NCI-H1694 treated with DMSO at 0.1 percent for 48 hours (cell line): ENCODE measurements at places on chromosomes 5 and 9.

DNA sequence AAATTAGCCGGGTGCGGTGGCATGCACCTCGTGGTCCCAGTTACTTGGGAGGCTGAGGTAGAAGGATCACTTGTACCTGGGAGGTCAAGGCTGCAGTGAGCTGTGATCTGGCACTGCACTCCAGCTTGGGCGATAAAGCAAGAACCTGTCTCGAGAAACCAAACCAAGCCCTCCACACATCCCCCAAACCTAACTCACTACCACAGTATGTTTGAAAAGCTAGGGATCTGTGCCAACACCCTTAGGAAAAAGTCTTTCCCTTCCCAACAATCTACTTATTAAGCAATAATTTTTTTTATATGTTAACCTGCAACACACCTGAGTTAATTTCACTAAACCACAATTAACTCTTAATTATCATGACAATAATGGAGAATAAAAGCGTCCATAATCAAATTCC is 2.2 kb downstream of the UBTD2 start:
- no peak for DNase-seq

- DNase-seq: no peak
Measured at GRCh38 chr5:9370256-9370655, 175.6 kb downstream of the SEMA5A start.

DNA sequence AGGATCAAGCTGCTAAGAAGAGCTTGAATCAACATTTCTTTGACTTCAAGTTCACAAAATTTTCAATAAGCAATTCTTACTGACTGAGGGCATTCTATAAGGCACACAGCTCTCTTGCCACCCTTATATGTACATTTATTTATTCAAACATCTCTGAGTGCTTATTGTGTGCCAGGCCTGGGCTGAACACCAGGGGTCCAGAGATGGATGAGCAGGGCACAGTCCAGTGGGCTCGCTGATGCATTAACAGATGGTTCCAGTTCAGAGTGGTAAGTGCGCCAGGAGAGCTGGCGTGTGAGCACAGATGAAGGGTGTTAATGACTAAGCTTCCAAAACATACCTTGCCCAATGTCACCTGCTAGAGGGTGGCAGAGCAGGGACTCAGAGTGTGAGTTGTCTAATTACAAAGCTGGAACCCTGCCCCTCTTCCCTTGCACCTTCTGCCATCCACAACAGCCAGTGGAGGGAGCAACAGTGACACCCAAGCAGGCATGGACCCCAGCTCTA is 24.6 kb downstream of the ALG2 start:
- DNase-seq: no peak

DNA sequence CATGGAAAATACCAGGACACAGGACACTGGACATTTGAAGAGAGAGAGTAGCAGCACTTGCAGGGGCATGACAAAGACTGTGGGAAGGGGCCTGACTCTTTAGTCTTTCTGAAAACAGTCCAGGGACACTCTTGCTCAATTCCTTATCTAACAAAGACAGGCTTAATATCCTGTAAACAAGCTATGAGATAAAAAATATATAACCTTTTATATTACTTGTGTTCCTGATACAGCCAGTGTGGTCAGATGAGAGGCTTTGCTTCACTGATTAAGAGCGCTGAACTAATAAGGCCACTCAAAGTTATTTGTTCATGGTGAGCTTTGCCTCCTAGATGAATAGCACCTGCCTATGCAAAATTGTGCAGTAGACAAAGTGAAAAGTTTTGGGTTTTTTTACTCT is 518.7 kb downstream of the LRRC70 start:
- no peak for DNase-seq

DNA sequence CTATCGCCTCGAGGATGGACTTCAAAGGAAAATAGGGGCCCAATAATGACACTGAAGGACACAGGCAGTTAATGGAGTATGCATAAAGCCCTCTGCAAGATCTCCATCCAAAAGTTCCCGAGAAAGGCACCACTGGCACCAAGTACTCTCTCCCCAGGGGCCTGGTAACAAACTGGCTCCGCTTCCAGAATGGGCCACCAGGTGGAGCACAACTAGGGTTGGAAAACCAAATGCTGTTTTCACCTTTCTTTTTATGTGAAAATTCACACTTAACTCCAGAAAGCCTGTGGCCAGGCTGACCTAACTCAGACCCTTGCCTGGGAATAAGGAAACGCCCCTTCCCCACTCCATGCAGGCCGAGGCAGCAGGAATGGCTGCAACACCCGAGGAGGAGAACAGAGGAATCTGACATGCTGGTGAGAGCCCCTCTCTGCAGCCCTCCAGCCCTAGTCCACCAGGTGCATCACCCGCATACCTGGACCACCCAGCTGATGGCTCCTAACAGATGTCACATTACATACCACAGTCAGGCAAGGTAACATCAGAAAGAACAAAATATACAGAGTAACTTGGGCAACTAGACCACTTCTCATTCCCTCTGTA is 42.8 kb downstream of the CAMSAP1 start:
- DNase-seq: peak; percentile 39

- no peak for DNase-seq
Measured at GRCh38 chr9:18994263-18994916, 38.6 kb downstream of the SAXO1 start.

DNA sequence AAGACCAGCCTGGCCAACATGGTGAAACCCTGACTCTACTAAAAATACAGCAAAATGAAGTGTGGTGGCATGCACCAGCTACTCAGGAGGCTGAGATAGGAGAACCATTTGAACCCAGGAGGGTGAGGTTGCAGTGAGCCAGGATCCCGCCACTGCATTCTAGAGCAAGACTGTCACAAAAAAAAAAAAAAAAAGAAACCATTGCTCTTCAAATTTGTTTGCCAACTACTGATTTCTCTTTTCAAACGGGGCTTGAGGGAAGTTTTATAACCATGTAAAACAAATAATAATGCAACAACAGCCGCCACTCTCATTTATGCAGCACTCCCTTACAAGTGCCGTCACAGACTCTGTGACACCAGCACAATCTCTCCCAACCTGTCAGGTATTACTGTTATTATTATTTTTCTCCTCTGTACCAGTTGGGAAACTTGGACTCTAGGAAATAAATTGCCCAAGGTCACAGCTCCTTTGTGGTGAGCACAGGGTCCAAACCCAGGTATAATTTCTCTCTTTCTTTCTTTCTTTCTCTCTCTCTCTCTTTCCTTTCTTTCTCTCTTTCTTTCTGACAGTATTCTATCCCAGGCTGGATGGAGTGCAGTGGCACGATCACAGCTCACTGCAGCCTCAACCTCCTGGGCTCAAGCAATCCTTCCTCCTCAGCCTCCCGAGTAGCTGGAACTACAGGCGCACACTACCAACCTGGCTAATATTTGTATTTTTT is 25.4 kb downstream of the SERINC5 start:
- DNase-seq: no peak

DNA sequence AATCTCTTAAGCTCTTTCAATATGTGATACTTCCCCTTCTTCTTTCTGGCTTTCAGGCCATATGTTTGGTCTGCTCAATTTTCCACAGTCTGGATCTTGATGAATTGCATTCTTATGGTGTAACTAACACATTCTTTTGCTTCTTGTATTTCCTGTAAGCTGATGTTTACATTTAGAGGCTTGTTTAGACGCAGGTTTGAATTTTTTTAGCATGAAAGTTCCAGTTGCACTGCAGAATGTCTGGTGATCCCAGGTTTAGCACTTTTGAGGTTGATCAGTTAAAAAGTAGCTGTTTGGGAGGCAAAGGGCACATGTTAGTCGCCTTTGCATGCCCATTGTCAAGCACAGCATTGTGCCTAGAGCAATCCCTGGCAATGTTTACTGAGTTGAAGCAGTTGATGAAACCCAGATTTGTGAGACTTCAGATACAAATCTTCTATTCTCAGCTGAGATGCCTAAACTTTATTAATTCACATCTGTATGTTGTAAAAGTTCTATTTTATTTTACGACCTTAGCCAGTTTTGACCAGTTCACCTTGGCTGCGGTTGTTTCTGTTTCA is 59.6 kb upstream of the SPATA31C2 start:
- no peak for DNase-seq
